ENCODE measurements at places on chromosomes 1 and 21.
A peak's percentile ranks its signal among the peaks of the same experiment; 100 is the strongest.

DNA sequence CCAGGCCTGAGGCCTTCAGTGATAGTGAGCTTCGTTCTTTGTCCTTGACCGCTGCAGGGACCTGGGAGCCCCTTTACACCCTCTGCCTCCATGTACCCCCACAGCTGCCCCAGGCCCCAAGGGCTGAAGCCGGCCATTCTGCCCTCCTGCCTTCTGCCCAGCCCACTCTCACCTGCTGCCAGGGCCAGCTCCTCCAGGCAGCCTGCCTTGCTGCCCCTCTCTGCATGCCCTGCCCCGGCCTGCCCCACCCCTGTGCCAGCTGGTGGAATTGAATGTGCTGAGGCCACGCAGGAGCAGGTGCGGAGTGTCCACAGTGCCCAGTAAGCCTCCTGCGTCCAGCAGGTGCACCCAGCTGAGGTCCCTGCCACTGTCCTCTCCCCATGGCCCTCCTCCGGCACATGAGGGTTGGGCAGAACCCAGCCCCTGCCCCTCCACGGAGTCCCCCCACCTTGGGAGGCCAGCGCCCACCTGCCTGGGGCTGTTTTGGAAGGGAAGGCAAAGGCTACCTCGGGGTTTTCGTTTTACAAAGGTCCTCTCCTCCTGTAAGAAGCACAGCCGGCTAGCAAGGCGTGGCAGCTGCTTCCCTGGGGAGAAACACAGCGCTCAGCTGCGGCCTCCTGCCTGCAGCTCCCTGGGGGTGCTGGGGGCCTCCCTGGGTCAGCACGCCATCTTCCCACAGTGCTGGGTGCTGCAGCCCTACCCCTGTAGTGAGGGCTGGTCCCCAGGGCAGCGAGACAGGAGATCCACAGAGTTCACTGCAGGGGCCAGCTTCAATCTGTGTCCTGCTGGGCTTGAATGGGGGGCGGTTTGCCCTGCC is 21.0 kb downstream of the MMEL1 start:
- no peak for DNase-seq

GRCh38 chr1:70190180-70190579 is 15.2 kb downstream of the LRRC40 start:
- no peak for DNase-seq

GRCh38 chr1:90558126-90558525 is 159.0 kb downstream of the BARHL2 start:
- no peak for DNase-seq

DNA sequence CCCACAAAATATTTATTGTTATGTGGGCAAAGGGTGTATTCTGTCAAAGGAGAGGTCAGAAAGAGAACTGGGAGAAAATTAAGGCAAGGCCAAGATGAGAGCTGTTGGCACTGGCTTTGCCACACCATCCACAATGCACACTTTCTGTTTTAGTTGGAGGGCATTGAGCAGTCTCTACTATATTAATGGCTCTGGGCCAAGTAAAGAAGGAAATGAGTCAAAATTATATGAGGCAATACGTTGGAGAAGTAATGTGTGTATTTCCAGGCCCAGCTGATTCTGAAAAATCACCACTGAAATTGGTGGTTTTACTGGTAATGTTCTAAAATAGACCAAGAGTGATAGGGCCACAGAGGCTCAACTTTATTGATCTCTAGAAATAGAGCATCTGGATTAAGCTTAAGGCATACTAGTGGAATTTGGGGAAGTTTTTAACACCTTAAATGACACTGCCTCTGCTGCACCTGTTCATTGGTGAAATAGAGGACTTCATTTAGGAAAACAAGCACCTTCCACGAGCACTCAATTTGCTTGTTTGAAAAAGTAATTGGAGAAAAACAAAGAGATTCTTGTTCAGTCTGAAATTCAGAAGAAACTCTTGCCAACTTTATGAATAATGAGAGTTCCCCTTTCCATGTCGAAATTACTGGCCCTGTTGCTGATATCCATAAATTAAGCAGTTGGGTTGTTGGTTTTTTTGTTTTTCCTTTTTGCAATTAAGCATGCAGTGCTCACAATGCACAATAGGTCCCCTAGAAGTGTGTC is 424.9 kb downstream of the ADGRL2 start:
- DNase-seq, result peak; percentile 93

DNA sequence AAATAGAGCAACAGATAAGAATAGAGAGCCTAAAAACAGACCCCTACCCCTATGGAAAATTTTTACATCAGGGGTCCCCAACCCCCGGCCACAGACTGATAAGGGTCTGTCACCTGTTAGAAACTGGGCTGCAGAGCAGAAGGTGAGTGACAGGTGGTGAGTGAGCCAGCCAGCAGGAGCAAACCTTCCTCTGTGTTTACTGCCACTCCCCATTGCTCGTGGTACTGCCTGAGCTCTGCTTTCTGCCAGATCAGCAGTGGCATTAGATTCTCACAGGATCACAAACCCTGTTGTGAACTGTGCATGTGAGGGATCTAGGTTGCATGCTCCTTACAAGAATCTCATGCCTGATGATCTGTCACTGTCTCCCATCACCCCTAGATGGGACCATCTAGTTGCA is 174.1 kb downstream of the FOXD2 start:
- no peak for DNase-seq

DNA sequence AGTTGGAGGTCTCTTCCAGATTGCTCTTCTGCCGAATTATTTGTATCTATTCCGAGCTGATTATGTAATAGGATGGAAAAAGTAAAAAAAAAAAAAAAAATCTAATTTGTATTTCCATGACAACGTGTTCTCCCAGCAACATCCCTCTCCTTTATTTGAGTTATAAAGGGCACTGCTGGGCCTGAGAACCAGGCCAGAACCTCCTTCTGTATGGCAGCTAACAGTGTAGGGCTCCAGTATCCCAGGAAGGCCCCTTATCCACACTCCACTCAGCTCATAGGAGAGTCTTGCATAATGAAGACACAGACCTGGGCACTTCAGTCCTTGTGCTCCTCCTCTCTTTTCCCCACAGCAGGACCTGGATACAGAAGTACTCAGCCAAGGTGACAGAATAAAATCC is 3.7 kb upstream of the IPO9 start:
- no peak for DNase-seq

DNA sequence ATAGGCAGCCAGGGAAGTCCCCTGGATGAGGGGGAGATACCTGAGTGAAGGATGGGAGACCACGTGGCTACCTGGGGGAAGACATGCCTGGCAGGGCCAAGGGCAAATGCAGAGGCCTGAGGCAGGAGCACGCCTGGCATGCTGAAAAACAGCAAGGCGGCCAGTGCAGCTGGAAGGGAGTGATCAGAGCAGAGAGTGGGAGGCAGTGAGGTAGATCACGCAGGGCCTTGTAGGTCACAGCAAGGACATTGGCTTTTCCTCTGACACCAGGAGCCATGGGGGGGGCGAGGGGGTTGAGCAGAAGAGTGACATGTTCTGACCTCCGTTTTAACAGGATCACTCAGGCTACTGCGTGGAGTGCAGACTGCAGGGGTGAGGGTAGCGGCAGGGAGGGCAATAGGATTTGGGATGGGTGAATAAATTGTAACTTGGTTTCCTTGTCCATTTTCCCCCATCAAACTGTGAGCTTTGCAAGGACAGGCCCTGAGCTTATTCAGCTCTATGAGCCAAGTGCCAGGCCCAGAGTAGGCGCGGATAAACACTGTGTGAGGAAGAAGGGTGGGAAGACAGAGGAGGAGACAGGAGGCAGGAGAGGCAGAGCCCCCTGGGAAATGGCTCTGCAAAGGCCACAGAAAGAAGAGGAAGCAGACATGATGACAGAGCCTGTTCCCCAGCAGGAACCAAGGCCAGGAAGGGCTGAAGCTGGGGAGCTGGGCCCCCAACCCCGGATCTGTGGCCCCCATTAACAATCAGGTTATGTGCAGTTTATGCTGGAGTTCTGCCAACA is 16.6 kb downstream of the IFI6 start:
- DNase-seq, result peak; percentile 83

- DNase-seq, result no peak
These were observed 40.0 kb upstream of the DHCR24 start for GRCh38 chr1:54926970-54927369.
